Activated CD4-positive, alpha-beta T cell treated with anti-CD3 and anti-CD28 coated beads, Interleukin-2, Interleukin-4, amounts not matched to agents 100 ng/mL and 50 ng/mL, durations not matched to agents 16 hours and 8 hours (primary cell): ENCODE measurements at places on chromosomes 7 and 10.
A peak's percentile ranks its signal among the peaks of the same experiment; 100 is the strongest.

DNA sequence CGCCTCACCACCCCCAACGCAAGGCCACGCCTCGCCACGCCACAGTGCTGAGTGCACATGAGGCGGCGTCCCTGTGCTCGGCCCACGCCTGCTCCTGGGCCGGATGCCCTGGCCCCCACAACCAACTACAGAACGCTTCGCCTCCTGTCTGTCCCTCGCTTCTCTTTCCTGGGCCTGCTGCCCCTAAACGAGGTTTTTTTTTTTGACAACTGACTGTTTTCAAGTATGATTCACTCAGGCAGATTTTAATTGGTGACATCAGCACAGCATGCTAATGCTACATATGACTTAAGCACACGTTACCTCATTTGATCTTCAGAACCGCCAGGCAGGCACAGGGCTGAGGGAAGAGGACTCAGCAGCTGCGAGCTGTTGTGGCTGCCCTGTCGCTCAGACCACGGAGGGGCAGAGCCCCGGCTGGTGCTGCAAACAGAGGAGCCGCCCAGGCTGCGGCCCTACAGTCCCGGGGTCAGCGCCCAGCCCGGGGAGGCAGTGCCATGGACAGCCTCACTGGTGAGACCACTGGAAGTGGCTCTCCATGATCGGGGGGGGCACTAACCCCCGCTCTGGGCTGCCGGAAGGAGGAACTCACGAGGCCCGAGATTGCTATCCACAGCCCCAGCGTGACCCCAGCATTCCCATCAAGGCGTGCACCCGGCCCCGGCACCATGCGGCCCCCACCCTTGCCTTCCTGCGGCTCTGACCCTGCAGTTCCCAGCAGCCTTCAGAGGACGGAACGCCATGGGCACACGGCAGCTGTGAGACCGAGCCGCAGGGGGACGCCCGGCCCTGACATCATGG, 212.8 kb downstream of the MAD1L1 start:
- peak; percentile 11 for DNase-seq

- DNase-seq: no peak
These were observed 150.7 kb upstream of the SHH start for GRCh38 chr7:155962968-155963300.

- no peak for DNase-seq
These were observed 285.1 kb downstream of the CCSER2 start for GRCh38 chr10:84613336-84614021.

- DNase-seq: no peak
These were observed 15.5 kb downstream of the CREB3L2 start for GRCh38 chr7:137986252-137987017.

DNA sequence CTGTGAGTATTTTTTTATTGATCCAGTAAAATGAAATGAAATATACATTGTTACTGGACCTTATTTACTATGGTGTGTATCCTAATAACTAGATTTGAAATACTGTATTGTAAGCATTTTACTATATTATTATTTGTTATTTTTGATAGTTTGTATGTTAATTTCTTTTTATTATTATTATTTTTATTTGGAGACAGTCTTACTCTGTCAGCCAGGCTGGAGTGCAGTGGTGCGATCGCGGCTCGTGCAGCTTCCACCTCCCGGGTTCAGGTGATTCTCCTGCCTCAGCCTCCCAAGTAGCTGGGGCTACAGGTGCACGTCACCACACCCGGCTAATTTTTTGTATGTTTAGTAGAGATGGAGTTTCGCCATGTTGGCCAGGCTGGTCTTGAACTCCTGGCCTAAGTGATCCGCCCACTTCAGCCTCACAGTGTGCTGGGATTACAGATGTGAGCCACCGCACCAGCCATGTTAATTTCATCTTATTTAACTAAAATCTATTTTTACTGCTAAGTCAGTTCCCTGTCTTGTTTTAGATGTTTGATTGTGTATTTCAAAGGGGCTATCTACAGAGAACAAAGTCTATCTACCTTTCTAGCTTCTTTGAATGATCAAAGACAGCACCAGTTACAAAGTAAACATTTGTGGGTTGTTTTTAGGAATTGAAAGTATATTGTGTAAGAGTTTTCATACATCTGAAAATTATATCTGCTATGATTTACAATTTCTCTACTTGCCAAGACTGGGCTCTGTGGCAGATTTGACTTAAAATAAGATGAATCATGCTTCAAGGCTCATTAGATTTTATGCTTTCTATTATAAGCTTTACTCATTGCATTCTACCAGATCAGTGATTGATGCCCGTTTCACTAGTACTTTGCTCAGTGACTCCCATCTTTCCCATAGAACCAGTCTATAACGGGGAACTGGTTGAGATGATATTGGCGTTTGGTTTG, 41.6 kb downstream of the CDC123 start:
- no peak for DNase-seq

DNA sequence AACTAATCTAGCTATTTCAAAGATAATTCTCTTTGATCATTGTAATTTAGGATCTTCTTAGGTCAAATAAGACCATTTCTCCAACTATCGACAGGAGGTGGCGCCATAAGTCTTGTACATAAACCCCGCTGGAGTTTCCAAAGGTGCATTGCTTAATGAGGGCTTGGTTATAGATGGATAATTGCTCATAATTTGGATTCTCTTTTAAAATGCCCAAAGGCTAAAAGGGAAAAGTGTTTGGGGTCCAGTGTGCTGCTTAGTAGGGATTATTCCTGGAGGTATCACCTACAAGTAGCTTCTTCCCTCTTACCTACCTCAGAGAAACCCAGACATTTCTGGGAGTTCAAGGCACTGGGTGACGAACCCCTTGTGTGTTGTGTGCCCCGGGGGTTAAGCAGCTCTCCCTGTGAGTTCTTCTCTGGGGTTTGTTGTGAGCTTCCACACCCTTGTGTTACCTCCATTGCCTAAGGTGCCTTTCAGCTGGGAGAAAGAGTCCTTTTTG, 75.2 kb downstream of the PAXIP1 start:
- peak; percentile 78 for DNase-seq

DNA sequence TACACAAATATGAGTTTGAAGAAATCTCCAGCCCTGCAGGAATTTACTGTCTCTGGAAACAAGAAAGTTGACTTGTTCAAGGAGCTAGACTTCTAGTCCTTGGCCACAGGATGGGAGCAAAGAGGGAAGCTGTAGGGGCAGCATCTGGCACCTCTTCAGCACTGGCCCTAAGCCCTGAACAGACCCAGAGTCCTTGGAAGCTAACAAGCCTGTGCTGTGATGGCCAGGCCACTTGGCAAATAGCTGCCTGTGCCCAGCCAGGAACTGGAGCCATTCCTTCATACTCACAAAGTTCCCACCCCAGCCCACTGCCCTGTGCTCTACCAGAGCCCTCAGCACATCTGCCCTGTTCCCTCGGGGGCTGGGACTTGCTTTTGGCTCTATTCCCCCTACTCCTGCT, 9.4 kb upstream of the COL13A1 start:
- DNase-seq: no peak

DNA sequence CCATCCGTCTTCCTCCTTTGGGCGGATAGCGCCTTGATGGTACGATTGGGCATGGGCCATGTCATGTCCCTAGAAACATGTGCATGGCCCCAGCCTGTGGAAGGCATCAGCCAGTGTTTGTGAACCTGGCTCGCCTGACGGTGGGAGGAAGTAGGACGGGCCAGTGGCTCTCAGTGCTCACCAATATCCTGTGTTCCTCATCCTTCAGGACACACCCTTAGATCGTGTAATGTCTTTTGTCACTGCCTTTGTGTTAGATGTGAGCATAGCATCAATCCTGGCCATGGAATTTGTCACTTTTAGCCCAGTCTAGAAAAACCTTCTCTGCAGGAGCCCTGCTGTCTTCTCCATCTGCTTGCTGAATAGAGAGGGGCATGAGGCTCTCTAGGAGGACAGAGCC, 77.6 kb downstream of the PFKFB3 start:
- DNase-seq: no peak

- DNase-seq: no peak
These were observed 208.2 kb downstream of the FAM107B start for GRCh38 chr10:14566498-14566897.

GRCh38 chr10:16942381-16943078, 125.3 kb upstream of the RSU1 start:
- DNase-seq: no peak
